Neuronal stem cell (in vitro differentiated cells): ENCODE measurements at places on chromosomes 6 and 20.

GRCh38 chr20:813390-813789, 20.1 kb upstream of the FAM110A start:
- no peak for DNase-seq

- DNase-seq: no peak
Observed at GRCh38 chr20:10250902-10251301, 32.3 kb downstream of the SNAP25 start.

DNA sequence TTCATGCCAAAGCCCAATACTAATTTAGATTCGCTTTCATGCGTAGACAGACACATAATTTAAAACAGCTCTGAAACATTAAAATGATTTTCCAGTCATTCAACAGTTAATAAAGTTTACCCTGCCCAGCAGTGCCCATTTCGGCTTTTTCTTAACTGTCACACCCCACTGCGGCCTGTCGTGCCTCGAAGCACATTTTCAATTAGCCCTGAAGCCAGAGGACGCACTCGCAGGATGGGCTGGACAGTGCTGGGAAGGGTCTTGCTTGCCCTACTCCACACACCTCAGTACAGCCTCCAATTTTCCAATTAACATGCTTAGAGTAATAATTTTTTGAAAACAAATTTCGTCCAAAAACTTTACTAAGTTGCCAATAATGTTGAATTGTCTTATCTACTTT, 35.3 kb downstream of the TAF4 start:
- DNase-seq: no peak

DNA sequence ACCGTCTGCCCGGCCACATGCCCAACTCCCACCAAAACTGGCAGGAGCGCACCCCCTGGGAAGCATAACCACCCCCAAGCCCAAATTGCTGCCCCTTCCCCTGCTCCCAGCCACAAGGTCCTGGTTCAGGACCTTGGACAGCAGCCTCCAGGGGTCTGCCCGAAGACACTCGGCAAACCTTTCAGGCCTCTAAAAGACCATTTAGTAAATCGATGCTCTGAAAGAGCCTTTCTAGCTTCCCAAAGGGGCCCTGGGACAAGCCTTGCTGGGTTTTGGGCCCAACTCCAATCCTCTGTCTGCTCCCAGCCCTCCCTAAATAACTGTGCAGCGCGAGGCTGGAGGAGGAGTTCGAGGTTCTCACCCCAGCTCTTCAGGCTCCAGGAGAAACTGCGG, 30.5 kb downstream of the GRM4 start:
- peak; percentile 80 for DNase-seq

GRCh38 chr20:33731693-33732165, at the start of gene ZNF341:
Gene ZNF341 (plus strand): TSS chr20:33731996. CDS start chr20:33732022, 26 bp downstream.
- DNase-seq: peak; percentile 91

DNA sequence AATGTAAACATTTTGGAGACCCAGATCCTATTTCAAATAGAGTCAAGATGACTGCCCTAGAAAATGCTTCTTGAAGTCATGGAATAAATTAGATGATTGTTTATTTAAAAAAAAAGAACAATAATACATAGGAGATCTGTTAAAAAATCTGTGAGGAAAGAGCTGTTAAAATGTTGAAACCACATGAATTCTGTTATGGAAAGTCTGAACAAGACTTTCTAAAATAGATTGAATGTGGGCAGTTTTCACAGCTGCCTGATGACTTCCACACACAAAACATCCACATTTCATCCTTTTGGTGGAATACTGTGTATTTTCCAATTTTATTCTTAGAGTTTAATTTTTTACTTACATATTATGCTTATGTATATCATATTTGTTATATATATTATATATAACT, 186.1 kb downstream of the LAMA2 start:
- no peak for DNase-seq

DNA sequence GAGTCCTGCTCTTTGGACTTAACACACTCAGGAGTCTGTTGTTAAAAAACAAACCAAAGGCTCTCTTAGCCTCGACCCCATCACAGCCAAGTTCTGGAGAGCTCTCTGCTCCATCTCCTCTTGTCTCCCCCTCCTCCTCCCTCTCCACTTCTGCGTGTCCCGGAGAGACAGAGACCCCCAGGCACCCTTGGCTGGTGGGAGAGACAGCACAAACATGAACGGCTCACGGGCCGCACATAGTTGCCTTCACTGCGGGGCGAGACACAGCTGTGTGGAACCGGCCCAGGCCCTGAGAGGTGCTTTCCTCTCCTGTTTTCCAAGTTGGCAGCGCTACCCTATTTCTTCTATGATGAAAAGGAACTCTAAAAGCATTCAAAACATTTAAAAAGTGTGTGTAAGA, 23.3 kb upstream of the MYT1 start:
- DNase-seq: no peak

DNA sequence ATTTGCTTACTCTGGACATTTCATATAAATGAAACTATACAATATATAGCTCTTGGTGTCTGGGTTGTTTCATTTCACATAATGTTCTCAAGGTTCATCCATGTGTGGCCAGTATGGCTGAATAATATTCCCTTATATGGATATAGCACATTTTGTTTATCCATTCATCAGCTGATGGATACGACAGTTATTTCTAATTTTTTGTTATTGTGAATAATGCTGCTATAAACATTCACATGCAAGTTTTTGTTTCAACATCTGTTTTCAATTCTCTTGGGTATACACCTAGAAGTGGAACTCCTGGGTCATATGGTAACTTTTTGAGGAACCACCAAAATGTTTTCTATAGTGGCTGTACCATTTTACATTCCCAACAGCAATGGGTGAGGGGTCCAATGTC, 101.1 kb downstream of the CDK19 start:
- DNase-seq: no peak

- no peak for DNase-seq
Observed at GRCh38 chr6:109186012-109186411, 90.7 kb downstream of the CEP57L1 start.

DNA sequence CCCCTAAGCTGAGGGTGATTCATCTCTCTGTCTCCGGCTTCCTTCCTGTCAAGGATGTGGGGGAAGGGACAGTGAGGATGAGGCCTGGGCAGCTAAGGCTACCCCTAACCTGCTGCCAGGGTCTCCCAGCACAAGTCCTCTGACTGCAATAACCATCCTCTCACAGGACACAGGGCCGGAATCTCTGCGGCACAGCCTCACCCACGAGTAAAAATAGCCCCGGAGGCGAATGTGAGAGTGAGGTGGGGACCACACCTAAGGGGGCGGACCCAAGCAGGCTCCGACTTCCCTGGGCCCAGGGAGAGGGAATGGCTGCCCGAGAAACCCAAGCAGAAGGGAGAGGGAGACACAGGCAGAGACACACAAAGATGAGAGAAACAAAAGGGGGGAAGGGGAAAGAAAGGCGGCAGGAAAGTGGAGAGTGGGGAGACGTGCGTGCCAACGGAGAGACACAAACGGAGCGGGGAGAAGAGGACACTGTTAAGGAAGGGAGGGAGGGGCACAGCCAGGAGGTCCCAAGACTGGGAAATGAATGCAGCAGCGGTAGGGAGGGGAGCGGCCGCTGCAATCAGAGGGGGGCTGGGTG, 1.4 kb downstream of the CLIC1 start:
- DNase-seq: peak; percentile 29

GRCh38 chr6:143357561-143358255, 92.8 kb downstream of the ADAT2 start:
- no peak for DNase-seq

DNA sequence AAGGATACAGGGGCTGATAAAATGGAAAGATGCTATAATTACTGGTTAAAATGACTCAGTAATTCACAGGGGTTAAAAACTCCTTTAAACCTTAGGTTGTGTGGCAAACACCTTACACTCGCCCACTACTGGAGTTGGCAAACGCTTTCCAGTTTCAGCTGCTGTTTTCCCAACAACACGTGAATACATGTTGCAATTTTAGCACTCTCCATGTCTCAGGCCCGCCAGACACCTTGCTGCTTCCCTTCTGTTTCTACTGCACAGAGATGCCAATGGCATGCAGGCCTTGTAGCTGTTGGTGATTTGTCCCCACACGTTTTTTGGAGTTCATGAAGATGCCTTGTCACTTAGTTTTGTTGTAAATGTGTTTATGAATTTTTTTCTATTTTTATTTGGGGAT, 5.3 kb upstream of the TTPAL start:
- no peak for DNase-seq

DNA sequence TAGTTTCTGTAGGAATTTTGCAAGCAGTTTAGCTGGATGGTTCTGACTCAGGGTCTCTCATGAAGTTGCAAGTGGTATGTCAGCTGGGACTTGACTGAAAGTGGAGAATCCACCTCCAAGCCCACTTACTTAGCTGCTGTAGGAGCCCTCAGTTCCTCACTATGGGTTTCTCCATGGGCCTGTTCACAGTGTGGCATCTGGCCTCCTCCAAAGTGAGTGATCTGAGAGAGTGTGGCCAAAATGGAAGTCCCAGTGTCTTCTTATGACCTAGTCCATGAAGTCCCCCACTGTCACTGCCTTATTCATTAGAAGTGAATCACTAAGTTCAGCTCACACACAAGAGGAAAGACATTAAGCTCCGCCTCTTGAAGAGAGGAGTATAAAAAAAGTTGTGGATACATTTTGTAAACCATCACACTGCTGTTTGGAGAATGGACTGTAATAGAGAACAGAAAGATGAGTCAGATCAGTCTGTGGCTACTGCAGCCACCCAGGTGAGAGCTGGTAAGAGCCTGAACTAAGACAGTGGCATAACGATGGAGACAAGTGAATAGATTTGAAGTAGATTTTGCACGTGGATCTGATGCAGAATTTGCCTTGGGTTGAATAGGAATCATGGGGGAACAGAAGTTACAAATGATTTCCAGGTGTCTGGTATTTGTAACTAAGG, 4.9 kb upstream of the NELFCD start:
- no peak for DNase-seq

GRCh38 chr6:121297694-121298093, 36.6 kb downstream of the TBC1D32 start:
- no peak for DNase-seq

DNA sequence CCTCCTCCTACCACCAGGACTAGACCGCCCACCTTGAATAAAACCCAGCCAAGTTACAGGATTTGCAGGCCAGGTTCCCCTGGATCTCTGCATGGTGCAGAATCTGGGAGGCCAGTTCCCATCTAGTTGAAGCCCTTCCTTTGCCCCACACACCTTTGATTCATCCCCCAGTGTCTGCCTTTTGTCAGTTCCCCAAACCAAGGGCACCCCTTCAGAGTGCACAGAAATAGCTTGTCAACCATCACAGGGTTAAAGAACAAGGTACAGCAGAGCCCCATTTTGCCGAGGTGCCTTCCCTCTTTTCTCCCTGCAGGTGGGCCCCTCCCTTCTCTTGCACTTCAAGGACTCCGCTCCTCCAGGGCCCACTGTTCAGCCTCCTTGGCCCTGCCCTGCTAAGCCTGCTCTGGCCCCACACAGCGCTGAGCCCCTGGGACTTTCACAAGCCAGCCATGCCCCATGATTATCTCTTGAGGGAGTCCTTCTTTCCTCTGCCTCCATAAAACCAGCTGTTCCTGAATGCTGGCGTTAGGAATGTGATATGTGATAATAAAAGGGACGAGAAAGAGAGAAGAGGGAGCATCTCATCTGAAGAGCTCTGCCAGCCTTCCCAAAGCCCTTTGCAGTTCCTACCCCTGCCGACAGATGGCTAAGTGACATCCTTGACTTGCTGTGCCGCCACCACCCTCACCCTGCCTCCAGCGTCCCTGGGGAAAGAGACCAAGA, 280.3 kb downstream of the CDC5L start:
- no peak for DNase-seq

GRCh38 chr6:112352607-112353006, 5.5 kb downstream of the RFPL4B start:
- DNase-seq: no peak

- no peak for DNase-seq
Observed at GRCh38 chr6:110378552-110378951, 20.4 kb upstream of the METTL24 start.

GRCh38 chr20:22312744-22313346, 271.5 kb downstream of the FOXA2 start:
- DNase-seq: peak; percentile 38

- DNase-seq: no peak
Observed at GRCh38 chr6:122783401-122783800, 3.9 kb downstream of the FABP7 start.

- no peak for DNase-seq
Observed at GRCh38 chr20:13400453-13400852, 179.4 kb downstream of the ISM1 start.

- DNase-seq: no peak
Observed at GRCh38 chr6:110422444-110422822, 7.1 kb upstream of the DDO start.

GRCh38 chr6:153301602-153302001, 170.5 kb upstream of the RGS17 start:
- no peak for DNase-seq

DNA sequence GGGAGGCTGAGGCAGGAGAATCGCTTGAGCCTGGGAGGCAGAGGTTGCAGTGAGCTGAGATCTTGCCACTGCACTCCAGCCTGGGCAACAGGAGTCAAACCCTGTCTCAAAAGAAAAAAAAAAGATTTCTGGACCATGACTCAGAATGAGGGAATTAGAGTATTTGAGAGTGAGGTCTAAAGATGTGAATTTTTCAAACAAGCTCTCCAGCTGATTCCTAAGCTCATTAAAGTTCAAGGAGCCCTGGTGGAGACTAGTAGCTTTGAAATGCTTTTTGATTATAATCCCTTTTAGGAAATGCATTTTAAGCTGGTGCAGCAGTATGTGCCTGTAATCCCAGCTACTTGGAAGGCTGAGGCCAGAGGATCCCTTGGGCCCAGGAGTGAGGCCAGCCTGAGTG, 21.8 kb upstream of the SRF start:
- no peak for DNase-seq

DNA sequence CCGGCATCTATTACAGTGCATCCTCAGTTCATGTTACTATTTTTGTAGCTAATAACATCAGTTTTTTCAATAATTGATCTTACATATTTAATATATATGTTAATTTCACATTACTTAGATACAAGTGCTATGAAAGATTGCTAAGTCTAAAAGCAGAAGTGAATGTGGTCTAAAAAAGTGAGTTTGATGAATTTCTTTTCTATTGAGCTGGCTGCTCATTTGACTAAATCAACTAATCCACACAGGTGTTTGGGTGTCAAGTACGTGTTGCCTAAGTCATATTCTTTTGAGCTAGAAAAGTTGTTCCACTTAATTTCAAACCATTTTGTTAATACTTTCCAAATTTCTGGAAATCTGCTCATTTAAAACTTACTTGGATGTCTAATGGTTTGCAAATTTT, 46.6 kb upstream of the EZR start:
- DNase-seq: no peak

DNA sequence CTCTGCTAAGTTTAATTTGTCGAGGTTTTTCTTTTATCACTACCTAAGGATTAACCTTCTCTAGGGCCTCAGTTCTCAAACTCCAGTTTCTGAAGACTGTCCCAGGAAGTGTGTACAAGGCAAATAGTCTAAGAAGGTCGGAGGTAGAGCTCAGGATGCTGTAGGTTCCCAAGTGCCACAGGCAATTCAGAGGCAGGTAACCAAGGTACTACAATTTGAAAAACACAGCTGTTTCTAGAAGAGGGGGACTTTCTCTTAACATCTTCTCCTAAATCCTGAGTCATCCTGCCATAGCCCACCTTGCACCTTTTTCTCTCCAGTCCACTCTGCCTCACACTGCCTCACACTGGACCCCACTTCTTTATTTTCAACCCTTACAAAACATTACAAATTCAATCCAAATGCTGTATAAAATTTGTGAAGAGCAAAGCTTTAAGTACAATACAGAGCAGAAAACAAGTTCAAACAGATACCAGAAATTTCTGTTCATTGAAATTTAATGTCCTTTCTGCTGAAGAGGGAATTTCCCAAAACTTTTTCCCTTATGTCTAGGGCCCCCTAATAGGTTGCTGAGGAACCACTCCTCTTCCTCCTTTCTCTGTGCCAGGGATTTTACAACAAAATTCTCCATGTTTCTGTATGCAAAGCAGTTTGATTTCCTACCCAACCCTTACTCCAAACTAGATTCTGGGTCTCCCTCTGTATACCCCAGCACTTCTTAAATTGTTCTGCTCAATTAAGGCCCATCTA, 43.0 kb downstream of the FRK start:
- DNase-seq: no peak
